ENCODE measurements at places on chromosomes 7 and 10. TPM values are rescaled to one million over a fixed set of nuclear protein-coding genes. Genes with fewer than 3 reads are reported as not detected.

CLCN1 gene
- 0.04 TPM for total RNA-seq

ANKRD61 gene
- total RNA-seq = 0.28 TPM

OR2A42 gene
- total RNA-seq = not detected

CALML5 gene
- 2.4 TPM for total RNA-seq

HOXA13 gene
- total RNA-seq = not detected

GPRIN2 gene
- 0.58 TPM for total RNA-seq

ALOX5 gene
- not detected for total RNA-seq

CYP26A1 gene
- total RNA-seq = not detected

AFAP1L2 gene
- 53.8 TPM for total RNA-seq

CACNB2 gene
- total RNA-seq = not detected

CYP2W1 gene
- not detected for total RNA-seq

OTUD1 gene
- total RNA-seq = 7.6 TPM

GBX1 gene
- not detected for total RNA-seq

PROSER2 gene
- 22.2 TPM for total RNA-seq

ANXA8 gene
- 562 TPM for total RNA-seq

FOXI2 gene
- total RNA-seq = not detected

PLXDC2 gene
- total RNA-seq = 5.1 TPM

ZMIZ2 gene
- 15.1 TPM for total RNA-seq

ZCCHC24 gene
- 0.67 TPM for total RNA-seq

SPDYE16 gene
- not detected for total RNA-seq

ACTR1A gene
- total RNA-seq = 133 TPM

RSPH10B2 gene
- not detected for total RNA-seq

WIPF3 gene
- total RNA-seq = 0.41 TPM

Measured in foreskin keratinocyte (primary cell).